Airway epithelial cell (primary cell): ENCODE measurements at places on chromosomes 2 and 18. TPM values are rescaled to one million over a fixed set of nuclear protein-coding genes. Genes with fewer than 3 reads are reported as not detected.

STARD6 gene
- total RNA-seq: 0.51 TPM in 1 of 2 replicates, not detected in the other

HJURP gene
- 18.2 and 26.2 TPM in 2 replicates for total RNA-seq

GAL3ST2 gene
- not detected in 2 replicates for total RNA-seq

ATOH8 gene
- 0.05 and 0.07 TPM in 2 replicates for total RNA-seq

ITGA6 gene
- 348 and 398 TPM in 2 replicates for total RNA-seq

ITPRIPL1 gene
- 0.28 and 0.99 TPM in 2 replicates for total RNA-seq

FN1 gene
- total RNA-seq: 599 and 679 TPM in 2 replicates

DOK1 gene
- 1.4 and 4.4 TPM in 2 replicates for total RNA-seq

POU3F3 gene
- not detected in 2 replicates for total RNA-seq

CPS1 gene
- total RNA-seq: 10.8 TPM in 2 replicates

CD28 gene
- total RNA-seq: not detected in 2 replicates
